ENCODE measurements at places on chromosomes 6 and 20.
A peak's percentile ranks its signal among the peaks of the same experiment; 100 is the strongest.

DNA sequence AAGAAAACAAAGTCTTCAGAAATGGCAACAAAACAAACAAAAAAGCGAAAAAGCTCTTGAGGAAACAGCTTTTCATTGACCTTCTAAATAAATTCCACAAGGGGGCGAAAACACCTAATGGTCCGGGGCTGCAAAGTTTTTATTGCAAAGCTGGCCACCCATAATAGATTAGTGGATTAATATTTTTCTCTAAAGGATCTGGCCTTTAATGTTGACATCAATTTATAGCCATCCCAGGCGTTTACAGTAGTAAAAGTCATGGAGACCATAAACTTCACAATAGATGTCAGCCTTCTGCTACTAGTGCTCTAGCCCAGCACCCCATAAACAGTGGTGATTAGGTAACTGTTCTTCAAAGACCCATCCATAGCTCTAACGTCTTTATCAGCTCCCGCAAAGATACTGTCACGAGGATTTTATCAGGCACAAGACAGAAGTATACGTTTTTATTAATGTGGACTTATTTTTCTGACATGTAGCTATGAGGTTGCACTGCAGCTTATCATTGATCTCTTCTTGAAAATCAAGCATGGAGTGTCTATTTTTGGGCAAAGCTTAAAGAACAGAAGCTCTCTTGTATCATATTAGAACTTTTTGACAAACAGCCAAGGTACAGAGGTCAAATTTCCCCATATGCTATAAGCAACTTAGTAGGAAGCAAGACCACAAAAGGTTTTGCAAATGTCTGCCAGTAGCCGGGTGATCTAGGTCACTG, 4.7 kb downstream of the CITED2 start:
- DNase-seq = peak; percentile 66

DNA sequence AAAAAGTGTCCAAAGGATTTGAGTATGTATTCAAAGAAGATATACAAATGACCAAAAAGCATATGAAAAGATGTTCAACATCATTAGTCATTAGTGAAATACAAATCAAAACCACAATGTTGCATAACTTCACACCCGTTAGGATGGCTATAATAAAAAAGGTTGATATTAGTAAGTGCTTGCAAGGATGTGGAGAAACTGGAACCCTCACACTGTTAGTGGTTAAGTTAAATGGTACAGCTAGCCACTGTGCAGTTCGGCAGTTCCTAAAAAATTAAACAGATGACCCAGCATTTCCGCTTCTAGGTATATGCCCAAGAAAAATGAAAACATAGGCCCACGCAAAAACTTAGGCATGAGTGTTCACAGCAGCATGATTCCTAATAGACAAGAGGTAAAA, 38.6 kb downstream of the IBTK start:
- DNase-seq = no peak

DNA sequence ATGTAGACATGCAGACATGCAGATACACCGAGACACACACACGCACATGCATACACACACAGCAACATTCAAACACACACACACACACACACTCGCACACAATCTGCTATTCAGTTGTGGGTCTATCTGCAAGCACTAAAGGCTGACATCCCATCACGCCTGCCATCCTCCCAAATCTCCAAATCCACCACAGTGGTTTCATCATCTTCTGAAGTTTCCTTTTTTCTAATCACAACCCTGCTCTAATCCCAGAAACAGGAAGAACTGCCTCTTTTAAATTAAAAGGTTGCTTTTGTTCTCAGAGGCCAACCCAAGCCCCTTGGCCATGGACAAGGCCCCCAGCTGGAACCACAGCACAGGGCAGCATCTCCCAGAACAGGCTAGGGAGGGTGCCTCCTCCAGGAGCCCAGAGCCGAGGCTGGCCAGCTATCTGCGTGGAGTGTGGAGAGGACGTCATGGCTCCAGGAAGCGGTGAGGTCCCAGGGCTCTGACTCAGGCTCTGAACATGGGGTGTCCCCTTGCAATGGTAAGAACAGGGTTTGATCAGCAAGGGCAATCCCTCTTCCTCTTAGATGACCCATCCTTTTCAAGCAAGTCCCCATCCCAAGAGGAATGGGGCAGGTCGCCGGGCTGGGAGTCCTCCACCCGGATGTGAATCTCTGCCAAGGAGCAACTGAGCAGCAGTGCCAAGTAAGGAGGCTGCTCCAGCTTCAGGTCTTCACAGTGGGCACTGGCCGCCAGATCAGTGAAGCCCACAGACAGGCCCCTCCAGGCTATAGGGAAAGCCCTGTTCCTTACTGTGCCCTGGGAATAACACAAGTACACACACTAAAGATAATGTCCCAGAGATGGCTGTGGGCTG, 14.7 kb downstream of the FOXF2 start:
- no peak for DNase-seq

DNA sequence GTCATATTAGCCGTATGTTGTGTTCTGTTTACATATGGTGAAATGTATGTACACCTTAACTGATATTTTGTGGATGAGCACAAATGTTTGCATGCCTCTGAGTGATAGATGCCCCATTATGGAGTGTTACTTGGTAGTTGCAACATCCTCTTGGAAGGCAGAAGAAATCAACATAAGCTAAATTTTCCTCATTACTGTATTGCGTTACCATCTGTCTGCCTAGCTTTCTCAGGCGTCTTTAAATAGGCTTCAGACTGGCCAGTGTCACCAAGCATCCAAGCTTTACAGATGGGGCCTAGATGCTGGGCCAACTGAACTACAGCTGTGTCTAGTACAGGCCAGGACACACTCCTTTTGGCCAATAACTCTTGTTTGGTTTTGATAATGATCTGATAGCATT, 250.6 kb downstream of the SAMD5 start:
- no peak for DNase-seq

GRCh38 chr6:29958921-29959320, 16.6 kb downstream of the HLA-A start:
- DNase-seq = no peak

DNA sequence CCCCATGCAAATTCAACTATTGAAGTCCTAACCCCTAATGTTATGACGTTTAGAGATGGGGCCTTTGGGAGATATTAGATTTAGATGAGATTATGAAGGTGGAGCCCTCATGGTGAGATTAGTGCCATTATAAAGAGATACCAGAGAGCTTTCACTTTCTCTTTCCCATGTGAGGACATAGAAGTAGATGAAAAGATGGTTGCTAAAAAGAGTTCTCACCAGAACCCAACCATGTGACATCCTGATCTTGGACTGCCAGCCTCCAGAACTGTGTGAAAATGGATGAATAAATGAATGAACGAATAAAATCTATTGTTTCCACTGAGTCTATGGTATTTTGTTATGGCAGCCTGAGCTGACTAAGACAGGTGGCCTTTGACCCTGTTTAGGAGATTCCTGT, 50.6 kb upstream of the FBXO30 start:
- DNase-seq = peak; percentile 57

DNA sequence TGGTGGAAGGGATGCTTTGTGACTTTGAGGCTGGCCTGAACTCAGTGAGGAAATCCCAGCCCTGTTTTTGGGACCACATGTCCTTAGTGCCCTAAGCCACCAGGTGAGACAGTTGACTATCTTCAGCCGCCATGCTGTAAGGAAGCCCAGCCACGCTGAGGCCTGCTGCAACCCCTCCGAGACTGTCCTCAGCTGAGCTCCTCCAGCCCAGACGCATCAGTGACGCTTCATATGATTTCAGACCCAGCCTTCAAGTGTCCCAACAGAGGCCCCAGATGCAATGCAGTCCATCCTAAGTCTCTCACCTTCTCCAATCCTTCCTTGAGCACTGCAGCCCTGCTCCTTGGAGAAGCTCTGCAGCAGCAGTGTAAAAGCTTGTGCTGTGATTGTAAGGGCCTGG, 76.2 kb downstream of the NINL start:
- no peak for DNase-seq

DNA sequence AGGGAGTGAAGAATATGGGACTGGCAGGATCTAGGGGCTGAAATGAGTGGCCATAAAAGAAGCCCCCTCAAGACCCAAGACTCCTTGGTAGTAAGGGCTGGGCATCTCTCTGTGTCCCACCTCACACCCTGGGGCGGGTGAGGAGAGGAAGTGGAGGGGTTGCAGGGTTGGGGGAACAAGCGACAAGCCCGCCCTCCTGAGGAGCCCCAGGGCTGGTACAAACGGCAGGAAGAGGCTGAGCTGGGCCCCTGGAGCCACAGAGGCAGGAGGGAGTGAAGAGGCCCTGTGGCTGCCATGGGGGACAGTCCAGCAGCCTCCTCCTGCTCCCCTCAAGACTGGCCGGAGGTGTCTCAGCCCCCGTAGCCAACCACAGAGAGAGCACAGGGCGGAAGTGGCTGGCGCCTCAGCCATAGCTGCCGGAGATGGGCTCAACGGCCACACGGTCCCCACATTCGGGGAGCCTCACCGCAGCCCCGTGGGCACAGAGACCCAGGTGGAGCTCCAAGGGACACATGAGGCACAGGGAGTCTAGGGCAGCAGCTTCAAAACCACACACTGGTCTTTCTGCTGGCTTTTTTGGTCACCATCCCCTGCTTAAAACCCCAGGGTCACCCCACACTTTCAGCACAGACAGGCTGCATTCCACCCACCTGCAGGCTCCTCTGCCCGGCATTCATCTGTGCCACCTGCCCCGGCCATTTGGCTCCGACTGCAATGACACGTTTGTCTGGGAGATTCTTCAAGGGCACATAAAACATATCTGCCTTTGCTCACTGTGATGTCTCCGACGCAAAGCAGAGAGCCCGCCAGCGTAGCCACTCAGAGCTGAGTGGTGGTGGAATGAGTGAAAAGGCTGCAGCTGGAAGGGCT, 524 bp downstream of the C20orf203 start:
- peak; percentile 16 for DNase-seq

GRCh38 chr6:130679684-130680083, 147.5 kb upstream of the SMLR1 start:
- no peak for DNase-seq

DNA sequence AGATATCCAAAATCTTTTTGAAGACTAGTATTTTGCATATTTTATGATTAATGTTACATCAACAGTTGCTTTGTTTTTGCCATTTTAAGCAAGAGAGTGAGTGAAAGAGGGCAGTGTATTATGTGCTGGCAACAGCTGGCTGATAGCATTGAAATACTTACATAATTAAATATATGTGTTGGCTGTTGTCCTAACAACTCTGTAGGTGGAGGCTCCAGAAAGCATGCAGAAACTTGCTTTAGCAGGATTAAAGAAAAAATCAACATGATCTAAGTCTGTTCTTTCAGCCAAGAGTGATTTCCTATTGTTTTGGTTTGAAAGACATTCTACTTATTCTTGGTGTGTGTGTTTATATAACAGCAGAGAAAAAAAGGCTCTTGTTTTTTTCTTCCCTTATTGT, 127.5 kb downstream of the CDKAL1 start:
- no peak for DNase-seq

DNA sequence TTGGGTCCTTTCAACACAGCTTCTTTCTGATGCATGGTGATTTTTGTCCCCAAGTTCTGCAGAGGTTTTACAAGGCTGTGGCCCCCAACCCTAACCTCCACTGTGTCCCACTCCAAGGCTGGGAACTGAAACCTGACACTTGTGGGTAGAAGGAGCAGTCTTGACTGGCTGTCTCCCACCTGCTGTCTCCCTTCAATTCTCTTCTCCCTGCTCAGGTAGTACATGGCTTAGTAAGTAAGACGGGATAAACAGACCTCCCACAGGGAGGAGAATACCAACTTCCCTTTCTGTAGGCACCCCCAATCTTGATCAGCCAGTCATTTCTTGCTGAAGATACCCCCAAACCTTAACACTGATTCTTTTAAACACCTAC, 25.0 kb downstream of the TGM6 start:
- no peak for DNase-seq

GRCh38 chr6:133609415-133610226, 279.3 kb upstream of the TCF21 start:
- DNase-seq = no peak

- DNase-seq = no peak
These were observed 171.3 kb downstream of the COL21A1 start for GRCh38 chr6:56076033-56076432.

GRCh38 chr6:129697788-129698187, 12.2 kb downstream of the ARHGAP18 start:
- DNase-seq = no peak

DNA sequence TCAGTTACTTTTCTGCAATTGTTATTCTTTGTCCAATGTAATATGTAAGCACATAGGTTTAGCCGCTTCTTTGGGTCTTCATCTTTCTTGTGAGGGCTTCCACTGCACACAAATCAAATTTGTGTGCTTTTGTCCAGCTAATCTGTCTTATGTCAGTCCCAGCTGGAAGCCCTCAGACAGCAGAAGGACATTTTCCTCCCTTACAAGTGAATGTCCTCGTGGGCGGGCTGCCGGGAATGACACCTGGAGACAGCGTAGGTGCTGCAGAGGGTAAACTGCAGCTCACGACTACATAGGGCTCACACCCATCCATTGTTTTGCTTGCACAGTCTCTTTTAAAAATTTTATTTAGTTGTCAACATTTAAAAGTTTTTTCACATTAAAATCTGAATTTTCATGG, 24.6 kb upstream of the PPP1R14C start:
- DNase-seq = no peak

GRCh38 chr6:104688283-104688969, 171.3 kb downstream of the HACE1 start:
- DNase-seq = no peak

DNA sequence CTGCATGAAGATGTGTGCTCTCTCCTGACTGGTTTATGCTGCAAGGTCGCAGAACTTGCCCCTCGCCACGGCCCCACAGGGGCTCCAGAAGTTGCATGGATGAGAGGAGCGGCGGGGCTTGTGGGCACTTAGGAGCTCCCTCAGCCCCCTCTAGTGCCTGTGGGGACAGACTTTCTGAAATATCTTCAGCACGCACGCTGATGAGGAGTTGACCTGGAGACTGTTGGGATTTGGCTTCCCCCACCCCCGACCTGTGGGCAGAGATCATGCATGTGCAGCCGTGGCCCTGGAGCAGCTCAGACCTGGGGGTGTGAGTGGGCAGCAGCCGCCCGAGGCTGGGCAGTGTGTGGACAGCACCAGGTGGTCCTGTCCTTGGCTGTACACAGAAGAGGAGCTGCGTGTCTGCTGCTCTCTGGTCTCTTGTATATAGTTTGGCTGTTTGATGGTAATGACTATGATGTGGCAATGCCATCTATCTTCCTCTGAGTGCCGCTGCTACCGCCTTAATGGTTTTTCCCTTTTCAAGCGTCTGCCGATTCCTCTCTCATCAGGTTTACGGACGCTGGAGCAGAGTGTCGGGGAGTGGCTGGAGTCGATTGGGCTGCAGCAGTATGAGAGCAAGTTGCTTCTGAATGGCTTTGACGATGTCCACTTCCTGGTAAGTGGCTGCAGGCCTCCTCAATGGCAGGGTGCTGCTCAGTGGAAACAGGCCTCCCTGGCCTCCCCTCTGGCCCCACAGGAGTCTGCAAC, 81.4 kb downstream of the TCP11 start:
- no peak for DNase-seq

- DNase-seq = no peak
These were observed 519.4 kb downstream of the HDGFL1 start for GRCh38 chr6:23088761-23089160.

- peak; percentile 70 for DNase-seq
These were observed 585 bp downstream of the PSMB9 start for GRCh38 chr6:32854376-32855178.

GRCh38 chr20:4925842-4926530, 75.3 kb downstream of the SLC23A2 start:
- DNase-seq = no peak

- DNase-seq = no peak
These were observed 28.9 kb downstream of the EIF2S2 start for GRCh38 chr20:34083137-34083536.
